ENCODE measurements at places on chromosomes 13 and 19.

DNA sequence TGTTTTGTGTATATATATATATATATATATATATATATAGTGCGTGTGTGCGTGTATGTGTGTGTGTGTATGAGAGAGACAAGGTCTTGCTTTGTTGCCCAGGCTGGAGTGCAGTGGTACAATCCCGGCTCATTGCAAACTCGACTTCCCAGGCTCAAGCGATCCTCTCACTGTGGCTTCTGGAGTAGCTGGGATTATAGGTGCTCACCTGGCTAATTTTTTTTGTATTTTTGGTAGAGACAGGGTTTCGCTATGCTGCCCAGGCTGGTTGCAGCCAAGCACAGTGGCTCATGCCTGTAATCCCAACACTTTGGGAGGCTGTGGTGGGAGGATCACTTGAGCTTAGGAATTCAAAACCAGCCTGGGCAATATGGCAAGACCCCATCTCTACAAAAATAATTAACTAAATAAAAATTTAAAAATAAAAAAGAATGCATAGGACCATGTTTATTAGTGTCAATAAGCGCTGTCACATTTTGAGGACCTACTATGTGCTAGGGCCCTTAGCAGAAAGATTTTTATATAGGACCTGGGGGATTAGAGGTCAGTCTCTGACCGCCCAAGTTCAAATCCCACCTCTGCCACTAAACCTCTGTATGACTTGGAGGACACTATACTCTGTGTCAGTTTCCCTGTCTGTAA lies 1.8 kb downstream of the PVR start:
- DNase-seq: no peak

GRCh38 chr13:91304741-91305140 lies 42.7 kb upstream of the MIR17HG start:
- DNase-seq: no peak

GRCh38 chr13:51636349-51636890 lies 52.2 kb downstream of the WDFY2 start:
- peak; percentile 64 for DNase-seq

GRCh38 chr13:52405767-52406494 lies at the start of gene THSD1:
THSD1 (minus strand) TSS chr13:52406172; CDS start chr13:52402600, 3,572 bp downstream.
- DNase-seq: peak; percentile 79

- no peak for DNase-seq
These were observed 446.4 kb downstream of the COG6 start for GRCh38 chr13:40101708-40102359.

DNA sequence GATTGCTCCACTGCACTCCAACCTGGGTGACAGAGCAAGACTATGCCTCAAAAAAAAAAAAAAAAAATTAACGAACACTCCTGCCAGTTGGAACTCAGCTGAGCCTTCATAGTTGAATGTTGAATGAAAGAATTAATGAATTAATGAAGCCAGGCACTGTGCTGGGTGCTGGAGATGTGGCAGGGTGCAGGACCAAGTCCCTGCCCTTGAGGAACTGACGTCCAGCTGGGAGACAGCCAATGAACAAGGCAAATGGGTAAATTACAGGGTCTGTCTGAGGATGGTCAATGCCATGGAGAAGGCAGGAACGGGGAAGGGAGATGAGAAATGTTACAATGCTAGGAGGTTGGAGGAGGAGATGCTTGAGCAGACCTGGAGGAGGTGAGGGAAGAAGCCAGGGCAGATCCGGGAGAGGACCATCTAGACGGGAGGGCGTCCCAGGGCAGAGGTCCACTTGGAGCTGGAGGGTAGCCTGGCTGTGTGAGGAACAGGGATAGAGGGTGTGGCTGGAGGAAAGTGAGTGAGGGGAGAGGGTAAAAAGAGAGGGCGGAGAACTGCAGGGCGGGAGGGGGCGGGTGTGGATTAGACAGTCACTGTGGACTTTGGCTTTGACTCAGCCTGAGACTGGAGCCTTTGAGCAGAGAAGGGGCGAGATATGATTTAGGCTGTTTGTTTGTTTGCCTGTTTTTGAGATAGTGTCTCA lies 16.8 kb upstream of the IGSF23 start:
- no peak for DNase-seq

Measured in NCI-H146 (cell line).